ENCODE measurements at places on chromosomes 5 and 9.
A peak's percentile ranks its signal among the peaks of the same experiment; 100 is the strongest.

DNA sequence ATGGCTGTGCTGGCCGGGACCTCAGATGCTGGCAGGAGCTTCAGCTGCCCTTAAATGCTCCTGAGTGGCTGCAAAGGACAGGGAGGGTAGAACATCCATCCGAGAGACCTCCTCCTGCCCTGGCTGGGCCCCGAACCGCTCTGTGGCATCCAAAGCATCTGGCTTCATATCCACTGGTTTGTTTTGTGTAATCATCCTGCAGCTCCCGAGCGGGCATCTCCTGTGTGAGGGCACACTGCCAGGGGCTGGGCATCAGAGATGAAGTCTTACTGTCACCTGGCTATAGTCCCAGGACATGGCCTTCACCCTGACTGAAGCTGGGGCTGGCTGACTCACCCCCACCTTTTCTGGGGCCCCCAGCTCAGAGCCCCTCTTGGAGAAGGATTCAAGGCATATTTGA is 18.5 kb upstream of the NTNG2 start:
- DNase-seq, result no peak

DNA sequence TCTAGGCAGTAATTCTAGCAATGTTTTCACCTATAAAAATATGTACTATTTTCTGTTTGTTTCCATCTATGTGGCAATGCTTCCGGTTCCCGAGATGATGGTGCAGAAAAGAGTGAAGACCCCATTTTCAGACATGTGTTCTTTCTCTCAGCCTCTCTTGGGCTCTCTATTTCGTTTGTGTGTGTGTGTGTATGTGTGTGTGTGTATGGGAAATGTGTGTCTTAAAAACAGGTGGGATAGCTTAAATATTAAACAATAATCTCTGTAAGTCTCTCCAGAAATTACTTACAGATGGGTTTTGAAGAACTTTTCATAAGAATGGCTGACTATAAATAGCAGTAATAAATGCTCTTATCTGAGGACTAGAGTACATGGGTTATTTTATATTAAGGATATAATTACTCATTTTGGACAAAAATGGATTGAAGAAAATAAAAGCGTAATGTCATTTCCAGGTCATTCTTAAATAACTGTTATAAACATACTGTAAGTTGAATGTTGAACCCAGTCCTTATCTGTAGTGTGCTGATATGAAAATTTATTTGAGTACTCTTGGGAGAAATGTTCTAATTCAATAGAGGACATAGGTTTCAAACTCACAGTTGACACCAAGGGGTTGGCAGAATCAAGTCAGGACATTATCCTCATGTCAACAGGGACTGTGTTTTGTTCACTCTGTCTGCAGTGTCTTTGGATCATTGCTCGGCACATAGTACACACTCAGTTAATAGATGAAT is 31.1 kb downstream of the PCSK5 start:
- no peak for DNase-seq

GRCh38 chr9:124621371-124622328 is 114.5 kb upstream of the NR5A1 start:
- no peak for DNase-seq

GRCh38 chr5:158543539-158544387 is 556.0 kb downstream of the EBF1 start:
- no peak for DNase-seq

DNA sequence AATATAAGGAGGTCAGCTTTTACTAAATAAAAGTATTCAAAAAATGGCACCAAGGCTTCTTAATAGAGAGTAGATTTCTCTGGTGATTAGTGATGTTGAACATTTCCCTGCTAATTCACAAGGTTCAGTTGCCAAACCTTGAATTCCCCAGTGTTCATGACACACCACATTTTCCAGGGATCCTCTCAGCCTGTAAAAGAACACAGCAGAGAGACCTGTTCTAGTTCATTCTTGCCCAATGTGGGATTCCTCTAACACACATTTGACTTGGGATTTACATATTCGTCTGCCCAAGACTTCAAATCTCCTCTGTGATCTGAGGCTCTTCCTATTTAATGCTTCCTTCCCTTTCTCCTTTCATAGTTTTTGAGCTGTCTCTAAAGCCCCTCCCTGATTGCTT is 273.2 kb upstream of the CDH9 start:
- DNase-seq, result no peak

DNA sequence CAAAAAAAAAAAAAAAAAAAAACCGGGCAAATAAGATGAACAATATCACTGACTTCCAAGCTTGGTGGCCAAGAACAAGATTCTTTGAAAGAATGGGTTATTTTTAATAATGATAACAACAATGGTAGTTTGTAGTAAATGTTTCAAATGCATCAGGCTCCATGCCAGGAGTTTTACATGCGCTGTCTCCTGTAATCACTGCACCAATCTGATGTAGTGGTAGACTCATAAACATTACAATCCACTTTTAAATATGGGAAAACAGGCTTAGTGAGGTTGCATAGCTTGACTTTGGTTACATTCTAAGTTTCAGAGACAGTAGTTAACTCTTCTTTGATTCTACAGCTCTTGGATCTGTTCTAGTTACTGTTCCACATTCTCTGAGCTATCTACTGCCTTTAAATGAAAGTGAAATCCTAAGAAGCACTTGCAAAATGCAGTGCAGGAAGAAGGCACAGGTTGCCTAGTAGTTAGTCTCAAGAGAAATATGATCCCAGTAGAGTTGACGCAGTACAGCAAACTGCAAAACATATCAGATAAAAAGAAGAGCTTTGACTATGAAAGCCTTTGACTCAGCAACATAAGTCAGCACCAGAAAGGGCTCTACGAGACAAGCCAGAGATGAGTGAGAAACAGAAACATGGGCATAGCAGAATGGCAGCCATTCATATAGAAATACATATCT is 62.1 kb downstream of the PDE4D start:
- DNase-seq, result no peak

- DNase-seq, result no peak
Measured at GRCh38 chr5:53616939-53617549, 56.6 kb downstream of the NDUFS4 start.

- no peak for DNase-seq
Measured at GRCh38 chr9:133787754-133788025, 49.5 kb upstream of the SARDH start.

- no peak for DNase-seq
Measured at GRCh38 chr5:53241572-53241971, 132.0 kb upstream of the MOCS2 start.

GRCh38 chr9:69264526-69264925 is 60.5 kb upstream of the ENTREP1 start:
- no peak for DNase-seq

DNA sequence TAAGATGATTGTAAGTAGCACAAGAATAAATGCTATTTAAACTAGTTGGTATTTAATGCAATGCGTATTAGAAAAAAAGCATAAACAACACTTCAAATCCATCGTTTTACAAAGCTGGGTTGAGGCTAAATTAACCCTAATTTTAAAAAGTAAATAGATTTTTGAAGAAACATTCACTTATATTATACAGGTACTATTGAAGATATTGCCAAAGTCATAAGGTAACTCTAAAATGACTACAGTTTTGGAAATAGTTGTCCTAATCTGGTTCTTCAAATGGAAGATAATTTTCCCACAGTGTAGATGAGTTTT is 20.1 kb downstream of the SLC38A9 start:
- no peak for DNase-seq

DNA sequence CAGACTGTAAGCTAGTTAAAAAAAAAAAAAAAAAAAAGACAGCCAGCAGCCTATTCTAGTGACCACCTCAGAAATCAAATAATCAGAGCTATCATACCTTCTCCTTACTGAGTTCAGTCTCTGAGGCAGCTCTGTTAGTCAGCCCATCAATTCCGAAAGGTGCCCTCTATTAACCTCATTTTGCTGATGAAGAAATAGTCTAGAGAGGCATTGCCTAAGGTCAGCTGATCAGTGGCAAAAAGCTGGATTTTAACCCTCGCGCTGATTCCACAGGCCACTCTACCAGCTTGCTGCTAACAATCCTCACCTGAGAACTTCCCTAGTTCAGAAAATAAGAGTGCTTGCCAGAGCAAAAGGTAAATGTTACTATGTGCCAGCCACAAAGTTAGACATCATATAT is 172.0 kb downstream of the DENND1A start:
- no peak for DNase-seq

DNA sequence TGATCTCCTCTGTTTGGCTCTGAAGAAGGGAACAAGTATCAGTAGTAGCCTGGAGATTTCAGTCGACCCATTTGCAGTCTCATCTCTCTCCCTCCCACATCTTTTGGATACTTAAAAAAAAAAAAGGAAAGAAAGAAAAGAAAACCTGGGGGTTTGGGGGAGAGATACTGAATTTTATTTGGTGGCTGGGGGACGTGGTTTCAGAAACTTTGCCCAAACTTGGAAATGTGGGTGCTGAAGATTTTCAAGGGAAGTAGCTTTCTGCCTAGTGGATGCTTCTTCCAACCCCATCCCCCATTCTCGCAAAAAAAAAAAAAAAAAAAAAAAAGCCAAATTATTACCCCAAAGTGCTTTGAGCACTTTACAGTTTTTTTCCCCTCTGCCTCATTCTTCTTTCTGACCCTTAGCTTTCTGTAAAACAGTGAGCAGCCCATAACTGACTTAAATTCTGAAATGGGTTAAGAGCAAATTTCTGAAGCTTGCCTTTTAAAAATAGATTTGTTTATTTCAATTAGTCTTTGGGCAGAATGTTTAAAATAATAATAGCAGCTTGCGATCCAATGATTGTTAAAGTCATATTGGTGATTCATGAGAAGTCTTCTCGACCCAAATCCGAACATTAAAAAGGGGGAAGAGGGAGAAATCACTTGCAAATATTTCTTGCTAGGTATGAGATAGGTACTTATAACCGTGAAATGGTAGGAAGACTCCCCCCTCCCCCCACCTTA is 894 bp downstream of the FST start:
- DNase-seq, result no peak

GRCh38 chr5:109945723-109946480 is 256.2 kb downstream of the MAN2A1 start:
- no peak for DNase-seq

- DNase-seq, result peak; percentile 40
Measured at GRCh38 chr9:131366761-131367401, 27.0 kb upstream of the PRRC2B start.

GRCh38 chr9:123063177-123063598 is 29.7 kb downstream of the GPR21 start:
- no peak for DNase-seq

- DNase-seq, result no peak
Measured at GRCh38 chr5:87844449-87844848, 424.2 kb downstream of the TMEM161B start.

GRCh38 chr5:55234121-55234700 is 803 bp upstream of the CCNO start:
- DNase-seq, result no peak

- no peak for DNase-seq
Measured at GRCh38 chr9:87579781-87580541, 82.3 kb downstream of the DAPK1 start.

GRCh38 chr9:135782946-135783345 is 81.0 kb downstream of the KCNT1 start:
- no peak for DNase-seq

DNA sequence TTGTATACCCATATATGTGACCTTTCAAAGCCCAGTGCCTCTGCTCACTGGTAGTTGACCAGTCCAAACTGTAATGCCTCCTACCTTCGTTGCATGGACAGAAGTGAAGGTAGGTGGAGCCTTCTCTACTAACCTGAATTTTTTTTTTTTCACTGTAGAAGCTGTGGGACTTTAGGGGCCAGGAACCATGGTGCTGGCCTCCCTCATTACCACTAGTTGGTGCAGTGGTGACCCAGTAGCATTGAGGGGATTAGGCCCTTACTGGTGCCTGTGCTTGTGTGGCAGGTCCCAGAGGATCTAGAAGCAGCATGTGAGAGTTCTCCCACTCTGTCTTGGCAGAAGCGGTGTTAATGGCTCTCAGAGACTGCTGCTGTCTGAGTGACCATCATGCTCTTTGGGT is 2.3 kb downstream of the RALGPS1 start:
- DNase-seq, result no peak

- peak; percentile 56 for DNase-seq
Measured at GRCh38 chr9:37952731-37953130, 48.8 kb upstream of the SLC25A51 start.

DNA sequence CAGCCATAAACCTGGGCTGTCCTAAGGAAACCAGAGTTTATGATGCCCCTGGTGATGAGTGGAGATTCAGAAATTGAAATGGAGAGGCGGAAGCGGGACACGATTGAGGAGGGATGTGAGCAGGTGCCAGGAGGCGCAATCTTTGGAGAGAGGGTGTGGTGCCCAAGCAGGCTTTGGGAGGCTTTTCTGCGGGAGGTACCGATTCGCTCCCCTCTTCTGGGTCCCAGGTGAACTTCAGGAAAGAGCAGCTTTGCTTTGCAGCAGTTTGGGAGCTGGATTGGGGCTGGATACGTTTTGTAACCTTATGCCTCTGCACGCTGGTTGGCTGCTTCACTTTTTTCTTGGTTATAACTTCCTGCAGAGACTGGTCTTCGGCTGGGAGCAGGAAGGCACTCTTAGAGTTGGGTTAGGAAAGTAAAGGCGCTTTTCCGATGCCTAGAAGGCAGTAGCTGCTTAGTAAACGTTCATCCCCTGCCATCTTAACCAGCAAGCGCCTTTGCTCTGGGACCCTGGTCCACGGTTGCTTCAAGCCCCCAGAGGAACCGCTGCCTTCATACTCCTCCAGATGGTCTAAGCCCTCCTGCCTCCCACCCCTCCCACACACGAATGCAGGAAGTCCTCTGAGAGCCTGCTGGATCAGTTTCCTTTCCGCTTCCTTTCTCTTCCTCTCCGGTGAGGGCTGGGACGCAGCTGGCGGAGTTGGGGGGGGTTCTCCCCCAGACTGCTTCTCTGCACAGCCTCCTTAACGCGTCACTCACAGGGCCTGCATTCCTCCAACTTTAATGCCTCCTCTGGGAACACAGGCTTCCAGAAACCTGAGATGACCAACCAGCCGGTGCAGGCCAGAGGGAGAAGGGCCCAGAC is 15.2 kb upstream of the NEK6 start:
- no peak for DNase-seq

DNA sequence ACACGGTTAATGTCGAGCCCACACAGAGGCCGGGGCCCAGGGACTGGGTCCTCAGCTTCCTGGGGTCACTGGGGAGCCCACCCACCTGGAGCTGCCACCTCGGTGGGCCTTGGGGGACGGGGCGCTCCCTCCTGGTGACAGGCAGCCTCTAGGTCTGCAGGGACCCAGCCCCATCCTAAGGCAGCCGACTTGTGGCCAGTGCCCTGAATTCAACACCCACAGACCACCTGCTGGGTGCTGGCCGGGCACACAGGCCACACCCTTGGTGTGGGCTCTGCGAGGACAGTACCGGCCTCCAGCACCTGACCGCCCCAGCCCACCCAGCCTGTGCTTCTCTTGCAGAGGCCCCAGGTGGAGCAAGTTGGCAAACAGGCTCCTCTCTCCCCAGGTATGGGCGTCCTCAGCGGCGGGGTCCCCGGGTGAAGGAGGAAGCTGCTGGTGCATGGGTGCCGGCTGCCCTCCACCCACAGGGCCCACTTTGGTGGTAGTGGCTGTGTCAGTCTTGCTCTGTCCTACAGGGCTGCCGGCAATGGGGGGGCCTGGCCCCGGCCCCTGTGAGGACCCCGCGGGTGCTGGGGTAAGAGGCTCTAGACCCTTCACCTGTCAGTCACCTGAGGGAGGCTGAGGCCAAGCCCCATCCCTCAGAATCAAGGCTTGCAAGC is 8.3 kb downstream of the ENTPD8 start:
- DNase-seq, result no peak

- no peak for DNase-seq
Measured at GRCh38 chr9:133268335-133269056, 6.5 kb downstream of the ABO start.

GRCh38 chr9:27367921-27368315 is 71.0 kb upstream of the EQTN start:
- DNase-seq, result no peak

GRCh38 chr5:44331471-44332050 is 57.7 kb downstream of the FGF10 start:
- DNase-seq, result no peak
